ENCODE measurements at places on chromosomes 5 and 9.

GRCh38 chr9:98766586-98766985 lies 29.8 kb downstream of the ANKS6 start:
- DNase-seq, result no peak

GRCh38 chr5:159913501-159913900 lies 2.8 kb upstream of the ADRA1B start:
- no peak for DNase-seq

GRCh38 chr5:37683072-37683471 lies 156.8 kb downstream of the GDNF start:
- no peak for DNase-seq

GRCh38 chr9:18747595-18747994 lies 273.6 kb downstream of the ADAMTSL1 start:
- no peak for DNase-seq

GRCh38 chr5:171152382-171152781 lies 156.7 kb upstream of the TLX3 start:
- DNase-seq, result no peak

GRCh38 chr5:139958432-139959148 lies 84.5 kb downstream of the NRG2 start:
- no peak for DNase-seq

- DNase-seq, result no peak
These were observed 136.0 kb downstream of the SCAMP1 start for GRCh38 chr5:78496373-78496772.

DNA sequence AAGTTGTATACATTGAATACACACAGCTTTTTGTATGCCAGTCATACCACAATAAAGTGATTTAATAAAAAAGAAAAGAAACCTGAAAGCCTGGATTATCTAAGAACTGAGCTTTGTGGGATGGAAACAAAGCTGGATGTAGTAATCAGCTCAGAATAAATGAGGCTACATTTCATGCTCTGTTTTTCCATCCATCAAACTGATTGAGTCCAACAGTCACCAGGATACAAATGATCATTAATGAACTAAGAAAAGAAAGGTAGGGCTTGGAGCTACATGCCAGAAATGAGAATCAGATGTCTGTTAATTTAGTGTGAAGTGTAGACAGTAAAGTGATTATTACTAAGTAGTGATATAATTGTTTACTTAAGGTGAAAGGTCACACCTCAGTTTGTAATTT lies 109.8 kb upstream of the TARS1 start:
- DNase-seq, result no peak

DNA sequence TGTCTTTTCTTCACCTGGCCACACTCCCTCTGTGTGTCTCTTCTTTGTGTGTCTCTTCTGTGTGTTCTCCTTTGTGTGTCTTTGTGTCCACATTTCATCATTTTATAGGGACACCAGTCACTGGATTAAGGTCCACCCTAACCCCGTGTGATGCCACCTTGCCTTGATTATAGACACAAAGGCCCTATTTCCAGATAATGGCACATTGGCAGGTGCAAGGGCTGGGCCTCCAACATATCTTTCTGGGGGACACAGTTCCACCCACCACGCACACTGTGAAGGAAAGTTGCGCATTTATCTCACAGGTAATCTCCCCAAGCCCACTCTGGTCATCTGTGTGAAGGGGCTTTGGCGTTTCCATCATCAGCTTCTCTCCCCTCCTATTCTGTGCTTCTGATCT lies 334.6 kb upstream of the IRX1 start:
- DNase-seq, result no peak

- peak; percentile 61 for DNase-seq
These were observed at the start of gene UNC5A for GRCh38 chr5:176810081-176810597. UNC5A (plus strand) TSS chr5:176810559; CDS start chr5:176810751, 192 bp downstream.

- no peak for DNase-seq
These were observed 34.0 kb downstream of the RXRA start for GRCh38 chr9:134360180-134360759.

- DNase-seq, result no peak
These were observed 441.8 kb upstream of the RIOK2 start for GRCh38 chr5:97624886-97625285.

DNA sequence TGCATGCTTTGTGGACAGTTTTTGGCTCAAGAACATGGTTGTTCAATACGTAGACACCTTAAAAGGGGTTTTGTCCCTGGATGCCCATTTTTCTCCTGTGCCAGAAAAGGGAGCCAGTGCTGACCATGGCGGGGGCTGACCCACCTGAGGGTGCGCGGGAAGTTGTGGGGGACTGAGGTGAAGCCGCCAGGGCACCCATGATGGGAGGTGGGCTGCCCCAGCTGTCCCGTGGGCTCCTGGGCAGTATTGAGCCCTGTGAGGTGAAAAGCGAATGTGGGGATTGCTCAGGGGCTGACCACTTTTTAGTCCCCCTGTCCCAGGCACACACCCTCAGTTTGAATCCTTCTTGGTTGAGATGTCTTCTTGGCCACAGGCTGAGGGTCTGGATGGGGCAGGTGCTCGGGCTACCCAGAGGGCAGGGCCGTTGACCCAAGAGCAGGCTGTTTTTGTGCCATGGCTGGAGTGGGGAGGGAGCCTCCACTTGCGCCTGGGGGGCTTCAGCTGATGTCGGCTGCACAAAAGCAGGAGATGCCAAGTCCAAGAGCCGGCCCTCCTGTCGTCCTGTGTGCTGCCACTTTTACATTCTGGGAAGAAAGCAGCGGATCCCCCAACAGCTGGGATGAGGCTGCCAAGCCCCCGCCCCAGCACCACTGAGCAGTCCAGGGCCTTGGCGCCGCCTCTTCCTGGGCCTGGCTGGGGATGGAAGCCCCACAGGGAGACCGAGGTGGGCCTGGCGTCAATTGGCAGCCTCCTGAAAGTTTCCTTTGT lies 120.1 kb downstream of the WNK2 start:
- no peak for DNase-seq

DNA sequence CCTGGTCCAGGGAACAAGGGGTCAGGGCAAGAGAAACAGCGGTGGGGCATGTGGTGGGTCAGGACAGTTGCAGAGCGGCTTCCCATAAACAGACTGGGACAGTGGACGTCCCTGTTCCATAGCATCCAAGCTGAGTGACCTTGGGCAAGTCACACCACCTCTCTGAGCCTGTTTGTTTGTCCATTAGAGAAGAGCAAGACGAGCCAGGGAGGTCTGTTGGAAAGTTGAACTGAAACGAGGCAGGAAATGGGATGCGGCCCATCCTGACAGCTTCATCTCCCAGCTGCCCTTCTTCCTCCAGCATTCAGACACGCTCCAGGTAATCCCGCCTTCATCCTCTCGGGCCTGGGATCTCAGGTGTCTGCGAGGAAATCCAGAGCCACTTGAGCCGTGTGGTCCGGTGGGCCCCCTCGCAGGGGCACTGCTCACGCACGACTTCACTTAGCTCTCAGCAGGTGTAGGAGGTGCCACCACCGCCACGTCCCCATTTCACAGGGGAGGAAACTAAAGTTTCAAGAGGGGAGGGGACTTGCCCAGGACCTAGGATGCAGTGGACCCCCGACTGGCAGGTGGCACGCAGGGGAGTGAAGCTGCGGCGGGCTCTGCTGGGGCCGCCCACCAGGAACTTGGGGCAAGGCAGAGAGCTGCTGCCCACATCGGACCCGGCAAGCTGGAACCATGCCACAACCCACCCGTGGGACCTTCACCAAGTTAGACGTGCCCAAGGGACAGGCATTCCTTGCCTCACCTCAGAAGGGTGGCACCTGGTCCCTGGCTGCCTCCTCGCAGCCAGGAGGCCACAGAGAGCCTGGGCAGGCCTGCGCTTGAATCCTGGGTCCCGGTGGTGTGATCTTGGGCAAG lies 13.0 kb downstream of the PTGES2 start:
- no peak for DNase-seq

DNA sequence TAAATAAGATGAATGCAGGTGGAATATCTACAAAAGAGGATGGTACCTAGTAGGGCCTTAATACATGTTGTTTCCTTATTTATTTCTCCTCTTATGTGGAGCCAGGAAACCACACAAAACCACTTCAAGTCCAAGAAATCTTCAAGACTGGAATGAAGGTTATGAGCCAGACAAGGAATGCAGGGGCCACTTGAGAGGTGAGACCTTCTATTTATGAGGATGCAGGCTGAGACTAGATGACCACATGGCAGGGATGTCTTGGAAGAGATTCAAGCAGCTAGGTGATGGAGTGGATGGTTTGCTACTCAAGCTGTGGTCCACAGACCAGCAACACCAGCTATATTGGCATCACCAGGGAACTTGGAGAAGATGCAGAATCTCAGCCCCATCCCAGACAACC lies 92.2 kb downstream of the TNC start:
- no peak for DNase-seq

DNA sequence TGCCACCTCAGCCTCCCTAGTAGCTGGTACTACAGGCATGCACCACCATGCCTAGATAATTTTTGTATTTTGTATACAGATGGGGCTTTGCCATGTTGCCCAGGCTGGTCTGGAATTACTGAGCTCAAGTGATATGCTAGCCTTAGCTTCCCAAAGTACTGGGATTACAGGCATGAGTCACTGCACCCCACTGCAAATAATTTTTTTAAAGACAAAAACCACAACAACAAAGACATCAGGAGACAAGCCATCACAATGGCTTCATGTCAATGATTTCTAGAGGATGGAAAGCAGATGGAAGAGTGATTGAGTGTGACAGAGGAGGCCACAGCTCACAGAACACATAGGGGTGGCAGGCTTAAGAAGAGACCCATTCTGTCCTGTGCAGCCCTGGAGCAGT lies 97.9 kb upstream of the PCSK1 start:
- no peak for DNase-seq

- no peak for DNase-seq
These were observed 100.2 kb upstream of the ADAMTS16 start for GRCh38 chr5:5039918-5040317.

- no peak for DNase-seq
These were observed 159.6 kb upstream of the SLC12A2 start for GRCh38 chr5:127923804-127924570.

- no peak for DNase-seq
These were observed 296.5 kb downstream of the MAST4 start for GRCh38 chr5:66892716-66893115.

Data from NCI-H2029 (cell line).